Bronchial epithelial cell (primary cell): ENCODE measurements at places on chromosomes 7 and 10.

DNA sequence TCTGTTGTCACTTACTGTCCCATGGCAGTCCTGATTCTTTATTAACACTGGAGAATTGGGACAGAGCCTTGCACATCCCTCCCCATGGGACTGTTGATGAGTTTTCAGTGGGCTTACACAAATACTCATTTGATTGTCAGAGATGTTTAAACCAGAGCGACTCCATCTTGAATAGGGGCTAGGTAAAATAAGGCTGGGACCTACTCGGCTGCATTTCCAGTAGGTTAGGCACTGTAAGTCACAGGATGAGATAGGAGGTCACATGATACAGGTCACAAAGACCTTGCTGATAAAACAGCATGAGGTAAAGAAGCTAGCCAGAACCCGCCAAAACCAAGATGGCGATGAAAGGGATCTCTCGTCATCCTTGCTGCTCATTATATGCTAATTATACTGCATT, 47.6 kb upstream of the JCAD start:
- no peak for DNase-seq

DNA sequence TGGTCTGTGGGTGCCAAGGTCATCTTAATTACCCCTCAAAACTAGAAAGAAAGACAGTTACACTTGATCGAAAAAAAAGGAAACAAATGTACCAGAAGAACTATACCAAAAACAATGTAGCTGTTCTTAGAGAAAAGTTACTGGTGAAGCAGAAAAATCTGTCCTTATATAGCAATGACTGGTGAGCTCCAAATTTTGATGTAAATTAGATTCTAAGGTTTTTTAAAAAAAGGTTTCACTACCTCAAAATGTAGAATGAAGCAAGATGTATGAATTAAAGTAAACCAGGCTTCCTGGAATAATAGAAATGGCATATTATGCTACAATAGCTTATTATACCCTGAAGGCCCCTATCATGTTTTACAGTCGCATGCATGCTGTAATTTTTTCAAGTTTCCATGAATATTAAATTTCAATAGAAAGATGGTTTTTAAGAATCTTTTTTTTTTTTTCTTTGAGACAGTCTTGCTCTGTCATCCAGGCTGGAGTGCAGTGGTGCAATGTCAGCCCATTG, 28.4 kb upstream of the FKBP9 start:
- DNase-seq: no peak

DNA sequence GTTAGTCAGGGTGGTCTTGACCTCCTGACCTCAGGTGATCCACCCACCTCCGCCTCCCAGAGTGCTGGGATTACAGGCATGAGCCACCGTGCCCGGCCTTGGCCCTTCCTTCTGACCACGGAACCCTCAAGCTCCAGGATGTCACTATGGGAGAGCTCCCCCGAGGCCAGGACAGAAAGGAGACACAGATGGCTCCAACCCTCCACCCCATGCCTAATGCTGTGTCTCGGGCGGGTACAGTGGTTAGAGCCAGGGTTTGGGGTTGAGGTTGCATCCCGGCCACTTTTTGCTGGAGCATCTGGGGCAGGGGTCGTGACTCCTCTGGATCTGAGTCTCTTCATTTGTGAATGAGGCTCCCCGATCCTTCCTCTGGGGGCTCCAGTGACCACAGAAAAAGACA, 8.1 kb downstream of the MYL10 start:
- DNase-seq: no peak

GRCh38 chr7:133742709-133743538, 384.2 kb upstream of the LRGUK start:
- DNase-seq: peak; percentile 10

- no peak for DNase-seq
Measured at GRCh38 chr10:48418189-48418788, 111.8 kb downstream of the MAPK8 start.

GRCh38 chr7:82373926-82374635, 69.5 kb downstream of the CACNA2D1 start:
- DNase-seq: no peak

DNA sequence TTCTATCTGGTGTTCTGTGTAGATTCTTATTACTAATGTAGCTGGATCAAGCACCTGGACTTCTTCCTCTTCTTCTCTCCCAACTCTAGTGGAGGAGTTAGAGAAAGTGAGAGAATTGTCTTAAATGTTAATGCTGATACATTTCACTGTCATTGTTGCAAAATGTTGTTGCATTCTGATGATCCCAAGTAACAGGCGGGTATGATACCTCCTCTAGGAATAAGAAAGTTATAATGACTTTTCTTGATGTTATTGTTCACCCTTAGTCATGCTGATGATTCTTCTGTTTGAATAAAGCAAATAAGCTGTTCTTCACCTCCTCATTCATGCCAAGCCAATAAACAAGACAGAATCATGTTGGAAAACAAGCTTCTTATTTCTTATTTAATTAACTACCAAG, 9.1 kb downstream of the CHRM2 start:
- DNase-seq: peak; percentile 7

DNA sequence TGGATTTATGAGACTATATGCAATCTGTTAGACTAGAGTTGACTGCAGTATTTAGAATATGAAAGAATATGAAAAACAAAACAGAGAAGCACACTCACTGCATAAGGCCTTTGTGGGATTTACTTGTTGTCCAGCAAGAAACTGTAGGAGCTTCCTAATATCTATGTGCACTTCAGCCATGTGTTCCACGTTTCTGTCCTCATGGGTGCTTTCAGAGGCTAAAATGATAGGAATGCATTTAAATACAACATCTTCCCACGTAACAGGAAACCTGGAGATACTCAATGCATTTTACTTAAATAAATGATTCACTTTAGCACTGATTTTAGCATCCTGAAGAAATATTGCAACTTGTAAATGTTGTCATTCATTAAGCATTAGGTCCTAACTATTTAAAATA, 11.7 kb downstream of the HUS1 start:
- no peak for DNase-seq

GRCh38 chr10:11424456-11425295, 186.8 kb downstream of the USP6NL start:
- peak; percentile 32 for DNase-seq

GRCh38 chr10:48612236-48612943, 7.5 kb upstream of the ARHGAP22 start:
- DNase-seq: no peak

- DNase-seq: no peak
Measured at GRCh38 chr10:22268503-22268902, 47.7 kb upstream of the COMMD3 start.

- DNase-seq: peak; percentile 84
Measured at GRCh38 chr10:22682237-22683139, 31.9 kb downstream of the PIP4K2A start.

GRCh38 chr7:155361346-155361680, 63.6 kb downstream of the INSIG1 start:
- DNase-seq: no peak

- DNase-seq: no peak
Measured at GRCh38 chr10:99296605-99297004, 32.6 kb upstream of the CNNM1 start.

DNA sequence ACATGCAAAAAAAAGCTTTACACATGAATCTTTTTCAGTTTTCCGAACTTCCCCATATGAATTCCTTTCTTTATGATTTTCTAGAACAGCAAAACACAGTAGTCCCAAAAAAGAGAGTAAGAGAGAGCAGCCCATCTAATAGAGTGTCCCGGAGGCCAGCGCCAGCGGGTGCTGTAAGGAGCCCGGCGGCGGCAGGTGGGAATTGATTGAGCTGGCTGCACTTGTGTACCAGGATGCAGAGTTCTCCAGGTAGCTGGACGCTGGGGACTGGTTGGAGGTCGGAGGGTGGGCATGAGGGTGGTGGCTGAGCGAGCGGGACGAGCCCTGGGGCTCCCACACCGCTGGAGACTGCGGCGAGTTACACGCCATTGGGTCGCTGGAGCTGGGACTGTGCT, 4.0 kb downstream of the DLX5 start:
- DNase-seq: no peak
